ENCODE measurements at places on chromosomes 7 and 10.

- DNase-seq: no peak
Measured at GRCh38 chr7:1754345-1754908, 84.3 kb downstream of the ELFN1 start.

DNA sequence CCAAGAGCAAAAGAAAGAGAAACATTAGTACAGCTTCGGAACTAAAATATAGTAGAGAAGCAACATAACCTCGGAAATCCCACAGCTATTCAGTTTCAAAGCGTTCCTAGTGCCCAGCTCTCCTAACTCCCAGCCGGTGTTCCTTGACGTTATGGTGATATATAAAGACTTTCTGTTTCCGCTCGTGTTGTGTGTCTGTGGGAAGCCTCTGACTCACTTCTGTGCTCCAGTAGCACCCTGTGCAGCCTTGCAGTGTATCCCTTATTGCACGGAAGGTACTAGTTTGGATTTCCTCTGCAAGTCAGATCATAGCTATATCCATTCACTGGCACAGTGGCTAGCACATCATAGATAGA is 535 bp downstream of the ASAH2B start:
- DNase-seq: no peak

DNA sequence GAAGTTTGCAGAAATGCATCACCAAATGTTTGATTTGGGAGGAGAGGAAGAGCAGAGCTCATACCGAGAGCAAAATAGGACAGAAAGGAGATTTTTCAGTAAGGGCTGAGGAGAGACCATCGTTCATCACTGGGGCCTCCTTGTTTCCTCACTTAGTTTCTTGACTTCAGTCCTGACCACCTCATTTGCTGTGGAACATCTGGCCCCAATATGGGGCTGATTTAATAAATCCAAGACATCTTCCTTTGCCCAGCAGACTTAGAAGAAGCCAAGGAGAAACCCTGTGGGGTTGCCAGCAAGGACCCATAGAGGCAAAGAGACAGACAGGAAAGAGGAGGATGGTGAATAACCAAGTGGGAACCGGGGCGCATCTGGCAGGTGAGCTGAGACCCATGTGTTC is 60.4 kb downstream of the CHST3 start:
- DNase-seq: no peak

GRCh38 chr10:18341055-18341454 is 200.8 kb downstream of the CACNB2 start:
- no peak for DNase-seq

DNA sequence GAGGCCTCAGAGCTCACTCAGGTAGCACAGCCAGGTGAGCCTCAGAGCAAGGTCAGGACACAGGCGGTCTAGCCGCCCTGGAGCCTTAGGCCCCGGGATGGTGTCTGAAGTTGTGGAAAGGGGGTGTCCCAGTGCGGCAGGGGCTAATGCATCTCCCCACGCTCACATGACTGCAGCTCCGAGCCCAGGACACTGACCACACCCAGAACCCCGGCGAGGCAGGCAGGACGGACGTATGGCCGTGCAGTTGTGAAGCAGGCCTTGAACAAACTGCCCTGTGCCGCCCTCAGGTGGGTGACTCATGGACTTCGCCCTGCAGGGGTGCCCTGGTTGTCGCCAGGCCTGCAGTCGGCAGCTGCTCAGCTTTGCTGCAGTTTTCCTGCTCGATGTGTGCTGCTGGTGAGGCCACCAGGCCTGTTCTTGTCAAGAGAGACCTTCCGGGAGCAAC is 5.0 kb upstream of the PRKAR1B start:
- DNase-seq: no peak

DNA sequence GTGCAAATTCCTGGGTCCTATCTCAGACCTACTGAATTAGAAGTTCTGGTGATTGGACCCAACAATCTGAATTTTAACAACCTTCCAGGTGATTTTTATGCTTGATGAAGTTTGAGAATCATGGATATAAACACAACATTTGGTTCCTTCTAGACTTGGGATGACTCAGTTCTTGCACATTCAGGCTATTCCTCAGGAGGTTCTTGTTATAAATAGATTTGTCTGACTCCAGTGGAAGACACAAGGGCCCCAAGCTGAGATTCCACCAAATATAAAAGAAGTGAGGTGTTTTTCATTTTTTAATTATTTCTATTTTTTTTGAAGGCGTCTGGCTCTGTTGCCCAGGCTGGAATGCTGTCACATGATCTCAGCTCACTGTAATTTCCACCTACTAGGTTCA is 9.4 kb upstream of the TAS2R16 start:
- no peak for DNase-seq

DNA sequence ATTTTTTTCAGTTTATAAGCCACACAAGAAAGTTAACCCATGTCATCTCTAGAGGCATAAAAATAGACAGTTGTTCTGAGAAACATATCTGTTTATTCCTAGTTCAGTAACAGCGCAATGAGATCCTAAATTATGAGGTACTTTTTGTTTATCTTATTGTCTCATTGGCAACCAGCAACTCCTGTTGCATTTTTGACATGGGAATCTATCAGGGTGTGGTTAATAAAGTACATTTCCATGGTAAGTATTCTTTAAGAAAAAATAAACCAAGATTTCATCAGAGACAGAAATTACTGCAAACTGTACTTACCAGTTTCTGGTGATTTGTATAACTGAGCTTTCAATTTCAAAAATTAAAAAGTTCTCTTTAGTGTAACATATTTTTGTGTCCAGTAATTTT is 9.0 kb downstream of the FAS start:
- no peak for DNase-seq

DNA sequence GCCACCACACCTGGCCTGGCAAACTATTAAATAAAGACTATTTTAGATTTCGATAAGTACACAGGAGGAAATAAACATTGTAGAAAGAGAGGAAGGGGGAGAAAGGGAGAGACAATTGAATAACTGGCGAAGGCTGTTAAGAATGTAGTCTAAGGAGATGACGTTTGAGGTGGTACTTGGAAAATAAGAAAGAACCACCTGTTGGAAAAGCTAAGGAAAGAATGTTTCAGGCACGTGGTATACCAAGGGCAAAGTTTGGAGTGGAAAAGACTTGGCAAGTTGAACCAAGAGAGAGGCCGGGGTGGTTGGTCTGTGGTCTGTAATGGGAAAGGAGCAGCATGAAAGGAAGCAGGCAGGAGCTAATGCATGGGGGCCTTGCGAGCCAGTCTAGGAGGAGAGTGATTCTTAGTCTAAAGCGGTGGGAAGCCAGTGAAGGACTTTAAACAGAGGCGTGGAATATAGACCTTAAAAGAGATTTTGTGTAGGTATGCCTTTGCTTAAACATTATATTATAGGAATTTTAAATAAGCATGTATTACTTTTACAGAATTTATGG is 9.4 kb downstream of the ING3 start:
- no peak for DNase-seq

DNA sequence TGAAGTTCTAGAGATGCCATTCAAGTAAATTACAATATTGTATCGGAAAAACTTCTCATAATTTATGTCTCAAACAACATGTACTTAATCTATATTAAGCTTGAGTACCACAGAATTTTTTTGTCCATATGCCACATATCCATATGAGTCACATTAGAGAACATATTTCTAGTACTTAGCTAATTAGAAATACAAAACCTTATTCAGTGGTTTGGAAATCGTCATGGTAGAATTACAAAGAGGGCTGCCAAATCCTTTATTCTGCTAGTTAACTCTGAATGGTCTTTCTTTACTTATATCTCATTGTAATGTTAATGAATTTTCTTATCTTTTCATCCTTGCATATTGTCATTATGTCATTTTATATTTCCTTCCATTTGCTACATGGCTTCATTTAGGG is 9.0 kb upstream of the VIM start:
- DNase-seq: no peak

DNA sequence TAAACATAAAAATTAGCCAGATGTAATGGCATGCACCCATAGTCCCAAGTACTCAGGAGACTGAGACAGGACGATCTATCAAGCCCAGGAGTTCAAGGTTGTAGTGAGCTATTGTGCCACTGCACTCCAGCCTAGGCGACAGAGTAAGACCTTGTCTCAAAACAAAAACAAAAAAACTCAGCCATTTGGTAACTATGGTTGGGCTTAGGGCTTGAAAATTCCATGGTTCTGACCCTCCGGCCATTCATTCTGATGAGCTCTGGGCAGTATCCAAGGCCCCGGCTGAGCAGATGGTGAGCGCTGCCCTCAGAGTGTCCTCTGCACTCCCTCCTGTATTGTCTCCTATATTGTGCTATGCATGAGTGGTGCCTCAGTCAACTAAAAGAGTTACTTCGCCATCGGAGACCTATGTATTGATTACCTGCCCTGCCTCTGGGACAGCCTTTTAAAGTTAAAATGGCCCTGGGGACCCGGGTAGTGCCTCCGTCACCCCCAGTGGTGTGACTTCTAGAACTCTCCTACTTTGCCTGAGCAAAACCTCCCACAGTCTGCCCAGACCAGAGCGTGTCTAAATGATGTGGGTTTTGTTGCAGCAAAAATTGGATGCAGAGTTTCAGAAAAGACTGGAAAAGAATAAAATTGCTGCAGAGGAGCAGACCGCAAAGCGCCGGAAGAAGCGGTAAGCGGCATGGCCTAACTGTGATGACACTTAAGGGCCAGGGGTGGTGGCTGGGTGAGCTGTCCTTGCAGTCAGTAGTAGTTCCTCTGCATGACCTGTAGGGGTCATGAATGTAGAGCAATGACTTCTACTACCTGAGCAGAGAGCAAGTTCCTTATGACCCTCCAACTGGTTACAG is 8.1 kb downstream of the PRKRIP1 start:
- no peak for DNase-seq

DNA sequence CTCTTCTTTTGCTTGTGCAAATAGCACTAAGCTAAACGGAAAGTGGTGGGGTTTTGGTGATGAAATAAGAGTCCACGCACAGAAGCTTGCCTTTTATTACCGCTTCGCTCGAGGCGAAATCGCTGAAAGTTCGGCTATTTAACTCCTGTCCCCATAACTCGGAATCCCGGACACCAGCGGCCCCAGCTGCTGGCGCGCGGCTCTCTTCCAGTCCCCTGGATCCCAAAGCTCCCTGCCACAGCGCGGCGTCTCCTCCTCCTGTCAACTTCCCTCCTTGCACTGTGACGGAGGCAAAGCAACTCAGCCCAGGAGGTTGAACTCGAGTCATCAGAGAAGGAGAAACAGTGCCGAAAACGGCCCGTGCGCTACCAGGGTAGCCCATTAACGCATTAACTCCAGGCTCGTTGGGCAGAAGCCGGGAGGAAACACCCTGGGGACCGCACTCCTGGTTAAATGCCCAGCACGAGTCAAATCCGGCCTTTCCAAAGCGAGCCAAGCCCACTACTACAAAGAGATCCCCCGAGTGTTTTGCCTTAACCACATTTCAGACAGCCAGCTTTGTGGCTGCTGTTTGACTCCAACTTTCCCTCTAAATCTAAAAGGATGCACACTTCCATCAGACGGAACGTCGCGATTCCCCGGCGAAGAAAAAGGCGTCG is 1.3 kb downstream of the SEMA3D start:
- no peak for DNase-seq

DNA sequence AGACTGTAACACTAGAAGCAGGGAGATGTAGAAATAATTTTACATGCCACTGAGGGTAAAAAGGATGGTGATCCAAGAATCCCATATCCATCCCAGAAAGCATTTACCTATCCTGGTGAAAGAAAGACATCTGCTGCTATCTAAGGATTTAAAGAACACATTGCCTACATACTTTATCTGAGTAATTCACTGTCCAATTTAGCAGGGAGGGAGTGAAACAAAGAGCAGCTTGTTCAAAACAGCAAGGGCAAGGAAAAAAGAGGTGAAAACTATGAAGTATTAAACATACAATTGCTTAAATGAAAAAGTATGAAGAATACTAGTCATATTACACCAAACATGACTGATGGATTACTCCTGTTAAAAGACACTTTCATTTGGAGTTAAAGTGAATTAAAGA is 206.2 kb downstream of the PPP1R9A start:
- DNase-seq: no peak

DNA sequence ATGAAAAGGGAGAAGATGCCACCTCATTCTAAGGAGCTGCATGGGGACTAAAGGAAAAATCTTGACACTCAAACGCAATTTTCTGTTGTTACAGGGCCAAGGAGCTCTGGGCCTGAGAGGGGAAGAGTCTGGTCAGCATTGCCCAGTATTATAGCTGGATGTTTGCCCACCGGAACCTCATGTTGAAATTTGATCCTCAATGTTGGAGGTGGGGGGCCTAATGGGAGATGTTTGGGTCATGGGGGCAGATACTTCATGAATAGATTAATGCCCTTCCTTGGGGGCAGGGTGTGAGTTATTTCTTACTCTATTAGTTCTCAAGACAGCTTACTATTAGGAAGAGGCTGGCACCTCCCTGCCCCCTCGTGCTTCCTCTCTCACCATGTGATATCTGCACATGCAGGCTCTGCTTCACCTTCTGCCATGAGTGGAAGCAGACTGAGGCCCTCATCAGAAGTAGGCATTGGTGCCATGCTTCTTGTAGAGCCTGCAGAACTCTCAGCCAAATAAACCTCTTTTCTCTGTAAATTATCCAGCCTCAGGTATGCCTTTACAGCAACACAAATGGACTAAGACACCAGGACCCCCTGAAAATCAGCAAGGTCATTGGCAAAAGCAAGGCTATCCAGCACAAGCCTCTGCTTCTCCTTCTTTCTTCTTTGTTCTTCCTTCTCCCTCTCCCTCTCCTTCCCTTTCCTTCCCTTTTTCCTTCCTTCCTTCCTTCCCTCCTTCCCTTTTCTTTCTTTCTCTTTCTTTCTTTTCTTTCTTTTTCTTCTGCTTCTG is 15.1 kb downstream of the GCK start:
- no peak for DNase-seq

- no peak for DNase-seq
Measured at GRCh38 chr7:135898226-135898625, 78.9 kb downstream of the MTPN start.

DNA sequence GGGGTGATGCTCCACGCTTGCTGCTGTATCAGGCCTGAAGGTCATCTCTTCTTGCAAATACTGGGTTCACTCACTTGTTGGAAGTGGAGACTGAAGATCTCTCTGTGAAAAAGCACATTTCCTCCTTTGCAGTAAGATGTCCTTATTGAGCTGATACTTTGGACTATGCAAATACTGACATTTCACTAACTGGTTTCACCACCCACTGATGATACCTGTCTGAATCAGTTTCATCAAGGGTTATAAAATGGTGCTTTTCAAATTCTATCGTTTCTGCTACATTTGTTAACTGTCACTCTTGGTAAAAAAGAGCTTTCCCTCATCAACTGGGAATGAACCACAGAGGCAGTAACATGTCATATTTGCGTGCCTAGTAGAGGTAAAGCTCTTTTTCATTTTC is 35.5 kb downstream of the RAB19 start:
- no peak for DNase-seq

- DNase-seq: no peak
Measured at GRCh38 chr7:2043316-2044039, 189.3 kb downstream of the MAD1L1 start.

- DNase-seq: no peak
Measured at GRCh38 chr10:73876157-73876556, 1.8 kb upstream of the CAMK2G start.

DNA sequence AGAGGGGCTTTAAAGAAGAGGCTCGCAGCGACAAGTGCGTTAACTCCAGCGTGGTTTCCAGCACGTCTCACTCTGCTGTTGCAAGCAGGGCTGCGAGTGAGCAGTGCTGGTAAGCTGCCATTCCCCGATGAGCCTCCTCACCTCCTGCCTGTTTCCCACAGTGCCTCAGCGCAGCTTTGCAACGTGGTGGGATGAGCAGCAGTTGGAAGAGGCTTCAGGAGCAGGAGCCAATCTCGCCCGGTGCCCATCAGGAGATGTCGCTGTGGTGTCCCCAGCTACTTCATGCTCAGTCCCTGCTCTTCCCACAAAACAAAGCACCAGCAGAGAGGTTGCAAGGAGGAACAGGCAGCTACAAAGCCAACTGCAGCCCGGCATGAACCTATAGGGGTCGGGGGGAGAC is 2.4 kb upstream of the ADARB2 start:
- DNase-seq: no peak

GRCh38 chr7:22166928-22167327 is 190.0 kb downstream of the RAPGEF5 start:
- no peak for DNase-seq

Data from stimulated activated CD8-positive, alpha-beta memory T cell treated with anti-CD3 and anti-CD28 coated beads, Interleukin-2, amount 100 ng/mL, for 1 hour (primary cell).